ENCODE measurements at places on chromosomes 6 and 20.

- DNase-seq = no peak
Measured at GRCh38 chr6:159038914-159039884, 5.6 kb downstream of the TAGAP start.

GRCh38 chr20:17530716-17531664 lies at the start of gene BFSP1:
Gene BFSP1 (minus strand): TSS chr20:17531379. CDS start chr20:17531329, 50 bp downstream.
- peak; percentile 38 for DNase-seq

DNA sequence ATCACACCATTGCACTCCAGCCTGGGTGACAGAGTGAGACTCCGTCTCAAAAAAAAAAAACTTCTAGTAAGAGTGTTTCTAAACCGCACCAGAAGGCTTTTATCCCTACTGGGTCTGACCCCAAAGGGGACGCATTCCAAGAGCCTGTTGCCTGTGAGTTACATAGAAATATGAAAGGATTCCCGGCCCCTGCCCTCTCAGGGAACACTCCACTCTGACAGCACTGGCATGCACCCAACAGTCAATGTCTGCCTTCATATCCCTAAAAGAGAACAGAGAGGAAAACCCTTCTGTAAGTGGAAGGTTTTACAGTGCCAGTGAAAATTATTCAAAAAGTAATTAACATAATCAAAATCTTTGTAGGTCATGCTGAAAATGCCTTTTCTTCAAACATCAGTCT lies 117.1 kb upstream of the PTPRT start:
- DNase-seq = no peak

DNA sequence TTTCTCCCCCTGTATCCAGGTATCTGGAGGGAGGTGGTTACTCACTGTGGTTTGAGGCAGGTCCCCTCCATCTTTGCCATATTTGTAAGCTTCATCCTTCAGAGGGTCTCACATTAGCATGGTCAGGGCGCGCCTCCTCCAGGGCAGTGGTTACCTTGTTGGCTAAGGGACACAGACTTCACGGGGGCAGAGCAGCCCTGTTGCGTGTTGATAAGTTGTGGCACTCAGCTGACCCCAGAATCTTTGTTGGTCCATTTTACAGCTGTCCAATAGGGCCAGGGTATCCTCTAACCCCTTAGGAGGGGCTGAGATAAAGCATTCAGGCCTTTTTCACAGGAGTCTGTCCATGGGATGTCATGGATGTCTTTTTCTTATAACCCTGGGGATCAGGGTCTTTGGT lies 89.5 kb upstream of the RNF24 start:
- DNase-seq = no peak

- no peak for DNase-seq
Measured at GRCh38 chr6:43798688-43799444, 28.9 kb downstream of the VEGFA start.

DNA sequence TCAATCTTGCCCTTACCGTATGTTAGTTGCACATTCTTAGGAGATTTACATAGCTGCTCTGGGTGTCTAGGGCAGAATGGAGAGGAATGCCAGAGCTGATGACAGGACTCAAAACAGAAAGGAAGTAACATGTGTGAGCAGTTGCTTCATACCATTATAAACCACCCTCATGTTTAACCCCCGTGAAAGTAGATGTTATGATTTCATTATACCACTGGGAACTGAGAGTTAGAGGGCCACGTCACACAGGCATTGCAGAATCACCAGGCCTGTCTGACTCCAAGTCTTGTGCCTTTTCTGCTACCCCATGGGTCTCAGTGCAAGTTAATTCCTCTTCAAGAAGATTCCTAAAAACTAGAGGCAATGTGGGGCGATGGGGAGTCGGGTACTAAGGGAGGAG lies 23.5 kb upstream of the SIM1 start:
- DNase-seq = no peak

DNA sequence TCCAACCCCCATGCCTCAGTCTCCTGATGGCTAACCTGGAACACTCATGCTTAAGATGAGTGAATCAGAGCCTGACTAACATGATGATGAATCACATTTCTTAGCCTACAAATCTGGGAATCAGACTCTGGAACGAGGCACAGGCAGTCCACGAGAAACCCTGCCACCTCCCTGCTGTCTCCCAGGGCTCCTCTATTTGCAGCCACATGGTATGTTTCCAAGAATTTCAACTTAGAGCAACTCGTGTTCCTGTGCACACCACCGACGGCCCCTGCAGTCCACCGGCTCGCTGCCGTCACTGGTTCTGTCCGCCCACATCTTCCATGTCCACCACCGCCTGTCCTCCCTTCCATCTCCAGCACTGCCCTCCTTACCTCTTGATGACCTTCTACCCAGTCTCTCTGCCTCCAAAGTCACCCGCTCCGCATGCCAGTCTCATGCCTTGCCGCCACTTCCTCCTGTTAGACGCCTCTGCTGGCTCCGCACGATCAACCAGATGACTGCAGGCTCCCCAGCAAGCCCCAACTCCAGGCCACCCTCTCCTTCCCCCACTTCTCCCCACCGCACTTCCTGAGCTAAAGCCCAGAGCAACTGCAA lies 87.6 kb downstream of the AGPAT4 start:
- DNase-seq = no peak

- no peak for DNase-seq
Measured at GRCh38 chr20:46350201-46350985, 42.1 kb upstream of the CDH22 start.

GRCh38 chr20:41425180-41425884 lies 58.7 kb upstream of the EMILIN3 start:
- DNase-seq = no peak

DNA sequence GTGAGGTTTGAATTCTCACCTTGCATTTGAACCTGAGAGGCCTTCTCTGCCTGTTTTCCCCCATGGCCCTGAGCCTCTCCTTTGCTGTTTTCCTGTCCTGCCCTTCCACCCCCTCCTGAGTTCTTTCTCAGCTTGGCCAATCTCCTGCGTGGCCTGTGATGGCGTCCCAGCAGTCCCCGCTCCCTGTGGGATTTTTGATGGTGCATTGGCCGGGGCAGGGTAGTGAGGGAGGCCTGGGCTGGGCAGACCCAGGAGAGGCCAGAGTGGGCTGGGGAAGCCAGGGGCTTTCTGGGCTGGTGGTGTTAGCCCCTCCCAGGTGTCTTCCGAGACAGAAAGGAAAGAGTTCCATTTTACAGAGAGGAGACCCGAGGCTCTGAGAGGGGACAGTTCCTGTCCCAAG lies 6.3 kb downstream of the CEBPB start:
- DNase-seq = no peak

GRCh38 chr6:119384444-119384843 lies 34.9 kb upstream of the MAN1A1 start:
- DNase-seq = no peak

- DNase-seq = no peak
Measured at GRCh38 chr6:80165819-80166218, 59.3 kb downstream of the BCKDHB start.

DNA sequence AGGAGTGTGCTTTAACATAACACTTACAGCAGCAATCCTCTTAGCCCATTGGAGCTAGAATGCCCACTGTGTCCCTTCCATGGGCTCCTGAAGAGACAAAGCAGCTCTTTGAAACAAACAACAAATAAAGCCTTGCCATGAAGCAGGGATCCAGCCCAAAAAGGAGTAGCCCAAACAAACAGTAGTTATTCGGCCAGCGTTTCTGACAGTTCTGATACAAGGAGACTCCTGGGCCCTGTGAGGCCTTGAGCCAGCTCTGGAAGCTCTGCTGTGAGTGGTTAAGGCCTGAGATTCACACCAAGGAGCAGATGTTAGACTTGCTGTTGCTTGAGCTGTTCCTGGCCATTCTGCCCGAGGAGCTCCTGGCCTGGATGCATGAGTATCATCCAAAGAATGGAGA lies 16.9 kb upstream of the ZSCAN16 start:
- no peak for DNase-seq

- DNase-seq = no peak
Measured at GRCh38 chr6:143973097-143973966, 34.7 kb downstream of the PLAGL1 start.

DNA sequence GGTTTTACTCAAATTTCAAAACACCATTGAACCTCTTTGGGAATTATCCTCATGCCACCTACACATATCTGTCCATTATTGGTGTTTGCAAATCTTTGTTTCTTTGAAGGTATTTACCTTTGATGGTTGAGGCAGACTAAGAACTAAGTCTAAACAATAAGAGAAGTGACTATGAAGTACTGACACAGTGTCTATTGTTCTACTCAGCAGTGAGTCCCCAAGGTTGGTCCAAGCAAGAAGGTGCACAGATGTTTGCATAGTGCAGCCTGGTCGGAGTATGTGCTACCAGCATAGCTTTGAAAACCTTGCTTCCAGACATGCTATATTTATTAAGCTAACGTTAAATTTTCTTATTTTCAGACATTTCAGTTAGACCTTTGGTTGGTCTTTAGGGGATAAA lies 19.5 kb downstream of the LRRC1 start:
- no peak for DNase-seq

DNA sequence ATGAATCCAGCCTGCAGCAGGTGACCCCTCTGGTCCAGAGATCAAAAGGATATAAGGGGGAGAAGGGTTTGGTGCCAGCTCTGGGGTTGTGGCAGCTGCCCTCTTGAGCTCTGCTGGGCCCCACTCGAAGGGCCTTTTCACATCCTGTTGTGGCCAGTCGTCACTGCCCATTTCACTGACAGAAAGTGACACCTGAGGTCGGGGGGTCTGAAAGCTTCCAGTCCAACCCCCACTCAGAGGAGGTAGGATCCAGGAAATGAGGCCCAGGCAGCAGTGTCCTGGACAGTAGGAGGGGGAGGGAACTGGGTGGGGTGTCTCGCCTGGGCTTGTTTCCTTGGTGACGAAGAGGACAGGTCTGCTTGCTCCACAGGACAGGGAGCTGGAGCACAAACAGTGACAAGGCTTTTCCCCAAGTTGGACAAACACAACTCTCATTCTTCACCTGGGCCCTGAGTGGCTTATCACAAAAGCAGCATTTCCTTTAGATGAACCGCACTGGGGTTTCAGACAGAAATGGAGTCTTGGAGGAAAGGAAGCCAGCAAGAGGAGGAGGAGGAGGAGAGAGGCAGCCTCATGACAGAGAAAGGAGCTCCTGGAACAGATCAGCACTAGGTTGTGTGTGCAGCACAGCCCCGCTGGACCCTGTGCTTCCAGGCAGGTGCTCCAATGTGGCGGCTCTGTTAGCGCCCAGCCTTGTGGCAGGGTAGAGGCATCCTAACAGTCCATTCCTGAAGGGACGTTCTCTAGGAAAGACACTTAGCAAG lies 11.0 kb downstream of the FRS3 start:
- DNase-seq = no peak

DNA sequence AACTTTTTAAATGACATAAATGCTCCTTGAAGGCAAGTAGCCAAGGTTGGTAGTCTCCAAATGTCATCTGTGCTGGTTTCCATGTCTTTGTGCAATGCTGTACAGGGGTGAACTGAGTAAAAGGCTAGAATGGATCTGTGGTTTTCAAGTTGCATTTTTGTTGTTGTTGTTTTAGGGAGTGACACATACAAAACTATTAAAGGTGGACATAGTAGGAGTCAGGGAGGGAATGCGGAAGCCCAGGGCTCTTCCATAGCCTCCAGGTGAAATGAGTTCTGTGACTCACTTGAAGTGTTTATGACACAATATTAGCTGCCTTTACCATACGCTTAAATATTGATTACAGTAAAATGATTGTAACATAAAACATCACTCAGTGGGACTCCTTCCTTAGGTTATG lies 22.5 kb upstream of the QKI start:
- no peak for DNase-seq

DNA sequence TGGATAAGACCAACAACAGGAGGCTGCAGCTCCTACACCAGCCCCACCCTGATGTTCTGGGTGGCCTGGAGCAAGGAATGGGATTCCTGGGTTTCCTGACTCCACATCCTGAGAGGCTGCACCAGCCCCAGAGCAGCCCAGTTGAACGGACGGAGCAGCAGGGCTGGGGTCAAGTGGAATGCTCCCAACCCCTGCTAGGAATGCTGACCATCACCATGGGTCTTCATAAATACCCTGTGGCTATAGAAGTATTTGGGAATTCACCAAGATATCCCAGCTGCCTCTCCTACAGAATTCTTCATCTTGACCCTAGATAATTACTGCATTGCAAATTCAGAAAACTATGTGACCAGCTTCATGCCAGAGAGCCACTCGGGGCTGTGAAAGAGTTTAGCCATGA lies 180.3 kb downstream of the THBS2 start:
- DNase-seq = no peak

GRCh38 chr6:41720262-41720620 lies 15.2 kb downstream of the TFEB start:
- DNase-seq = no peak

DNA sequence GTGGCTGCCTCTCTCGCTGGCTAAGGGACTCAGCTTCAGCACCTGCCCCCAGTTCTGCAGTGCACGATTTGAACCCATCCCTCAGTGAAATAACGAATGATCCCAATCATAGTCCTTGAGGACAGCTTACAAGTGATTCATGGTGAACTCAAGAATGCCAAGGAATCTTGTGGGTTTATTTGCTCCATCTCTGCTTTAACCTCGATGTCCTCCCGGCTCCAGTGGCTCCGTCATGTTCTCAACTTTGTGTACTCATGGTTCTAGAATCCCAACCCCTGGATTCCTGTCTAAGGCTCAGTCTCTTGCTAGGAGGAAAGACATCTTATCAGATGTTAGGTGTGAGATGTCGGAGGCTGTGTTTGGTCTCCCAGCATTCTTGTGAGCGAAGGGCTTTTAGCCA lies 29.0 kb upstream of the GTSF1L start:
- no peak for DNase-seq

DNA sequence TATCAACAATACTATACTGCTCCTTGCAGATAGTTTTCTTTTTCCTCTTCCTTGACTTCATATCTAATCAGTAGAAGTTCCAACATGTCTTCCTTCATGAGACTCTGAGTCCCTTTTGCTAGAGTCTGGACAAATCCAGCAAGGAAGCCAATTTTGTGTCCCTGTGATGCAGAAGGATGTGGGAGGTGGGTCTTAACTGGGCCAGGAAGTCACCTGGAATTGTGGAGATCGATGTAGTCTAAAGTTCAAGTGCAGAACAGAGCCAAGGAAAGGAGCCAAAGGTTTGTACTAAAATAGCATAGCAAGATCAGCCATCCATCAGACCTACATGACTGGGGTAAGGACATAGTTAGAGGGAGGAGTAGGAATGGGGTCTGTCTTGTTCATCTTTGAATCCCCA lies 37.6 kb downstream of the SPTLC3 start:
- no peak for DNase-seq

DNA sequence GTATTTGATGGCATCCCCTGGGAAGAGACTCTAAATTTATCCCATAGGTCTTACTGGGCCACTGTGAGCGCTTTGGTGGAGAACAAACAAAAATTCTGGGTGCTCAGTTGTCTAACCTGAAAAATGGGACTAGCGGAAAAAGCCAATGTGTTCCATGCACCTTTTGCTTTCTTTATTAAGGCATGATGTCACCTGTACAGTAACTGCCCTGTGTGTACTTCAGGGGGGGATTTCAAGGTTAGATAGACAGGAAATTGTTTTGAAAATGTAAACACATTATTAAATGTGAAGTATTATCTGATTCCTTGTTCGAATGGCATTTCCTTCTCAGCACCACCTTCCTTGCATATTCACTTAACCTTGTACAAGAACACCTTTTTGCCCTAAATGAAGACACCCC lies 1.2 kb upstream of the EDN1 start:
- no peak for DNase-seq

Data from stimulated activated CD4-positive, alpha-beta T cell treated with anti-CD3 and anti-CD28 coated beads, Interleukin-2, amount 100 ng/mL, for 24 hours (primary cell).